ENCODE measurements at places on chromosomes 11 and 22.

GRCh38 chr11:93020248-93021046 lies 51.0 kb downstream of the MTNR1B start:
- peak; percentile 37 for DNase-seq

- no peak for DNase-seq
Measured at GRCh38 chr11:121429556-121429955, 22.6 kb upstream of the SORL1 start.

- DNase-seq = no peak
Measured at GRCh38 chr22:27149921-27150543, 492.6 kb downstream of the MIAT start.

- no peak for DNase-seq
Measured at GRCh38 chr22:44364751-44365130, 52.0 kb upstream of the SHISAL1 start.

DNA sequence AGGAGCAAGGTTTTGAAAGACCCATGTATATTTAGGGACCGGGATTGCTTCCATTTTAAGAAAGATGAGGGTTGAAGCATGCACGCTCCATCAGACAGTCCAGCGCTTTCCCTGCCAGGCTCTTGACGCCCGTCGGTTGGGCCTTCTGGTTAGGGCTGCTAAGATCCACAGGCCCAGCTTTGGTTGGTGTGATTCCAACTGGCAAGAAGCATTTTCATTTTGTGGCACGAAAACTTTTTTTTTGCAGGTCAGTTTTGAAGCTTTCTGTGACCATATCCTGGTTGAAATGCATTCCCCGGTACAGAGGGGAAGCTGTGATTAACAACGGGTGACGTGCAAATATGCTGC lies 34.3 kb upstream of the MPPED1 start:
- DNase-seq = no peak

- no peak for DNase-seq
Measured at GRCh38 chr11:76640501-76640900, 30.0 kb downstream of the LRRC32 start.

GRCh38 chr11:35185696-35186095 lies 46.7 kb downstream of the CD44 start:
- no peak for DNase-seq

DNA sequence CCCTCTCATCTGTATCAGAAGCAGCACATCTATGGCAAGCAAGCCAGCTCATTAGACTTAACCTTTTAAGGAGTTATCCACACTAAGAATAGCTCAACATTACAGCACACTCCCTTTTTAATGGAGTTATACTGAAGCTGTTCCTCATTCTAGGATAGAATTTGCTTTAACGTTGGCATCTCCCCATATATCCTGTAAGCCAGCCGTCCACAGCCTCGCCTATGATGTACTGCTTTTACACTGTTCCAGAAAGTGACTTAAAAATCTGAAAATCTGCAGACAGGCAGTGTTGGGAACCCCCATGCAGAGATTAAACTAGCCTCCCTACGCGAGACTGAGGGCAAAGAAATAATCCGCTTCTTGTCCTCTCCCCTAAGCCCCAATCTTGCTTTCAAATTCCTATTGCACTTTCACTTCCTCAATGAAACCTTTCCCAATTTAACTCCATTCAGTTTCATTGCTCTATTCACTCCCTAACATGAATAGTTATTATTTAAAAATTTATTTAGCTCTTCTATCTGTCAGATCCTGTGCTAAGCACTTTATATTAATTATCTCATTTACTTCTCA lies 225.0 kb downstream of the BLID start:
- no peak for DNase-seq

DNA sequence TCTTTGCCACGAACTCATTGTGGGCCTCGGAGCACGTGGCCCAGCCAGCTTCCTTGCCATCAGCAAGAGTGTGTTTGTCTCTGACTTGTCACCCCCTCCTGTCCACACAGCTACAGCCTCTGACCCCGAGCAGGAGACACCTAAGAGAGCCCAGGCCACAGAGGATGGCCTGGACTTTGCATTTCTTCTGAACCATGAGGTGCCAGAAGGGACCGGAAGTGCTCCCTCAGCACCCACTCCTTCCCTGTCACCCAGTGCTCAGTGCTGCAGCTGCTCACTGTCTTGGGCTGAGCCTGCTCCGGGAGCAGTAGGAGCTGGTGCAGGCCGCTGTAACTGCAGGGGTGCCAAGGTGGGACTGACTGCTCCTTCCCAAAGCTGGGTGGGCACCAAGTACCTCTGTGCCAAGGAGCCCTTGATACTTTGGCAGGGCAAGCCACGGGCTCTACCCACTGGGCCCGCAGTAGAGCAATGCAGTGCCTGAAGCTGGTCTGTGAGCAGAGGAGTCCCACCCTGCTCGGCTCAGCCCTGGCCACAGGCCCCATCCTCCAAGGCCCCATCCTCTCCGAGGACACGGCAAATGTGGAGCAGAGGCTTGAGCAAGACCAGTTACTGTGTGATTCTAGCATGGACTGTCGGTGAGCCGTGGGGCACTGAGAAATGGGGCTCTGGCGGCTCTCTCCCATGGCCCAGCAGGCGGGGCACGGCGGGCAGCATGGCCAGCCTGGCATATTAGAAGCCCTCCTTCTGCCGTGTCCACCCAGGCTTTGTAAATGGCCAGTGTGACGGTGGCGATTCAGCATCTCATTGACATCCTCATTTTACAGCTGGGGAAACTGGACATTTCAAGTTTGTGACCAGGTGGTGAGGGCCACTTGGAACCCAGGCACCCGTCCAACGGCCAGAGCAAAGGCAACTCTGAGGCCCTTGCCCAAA lies 6.3 kb downstream of the GRK2 start:
- DNase-seq = no peak

DNA sequence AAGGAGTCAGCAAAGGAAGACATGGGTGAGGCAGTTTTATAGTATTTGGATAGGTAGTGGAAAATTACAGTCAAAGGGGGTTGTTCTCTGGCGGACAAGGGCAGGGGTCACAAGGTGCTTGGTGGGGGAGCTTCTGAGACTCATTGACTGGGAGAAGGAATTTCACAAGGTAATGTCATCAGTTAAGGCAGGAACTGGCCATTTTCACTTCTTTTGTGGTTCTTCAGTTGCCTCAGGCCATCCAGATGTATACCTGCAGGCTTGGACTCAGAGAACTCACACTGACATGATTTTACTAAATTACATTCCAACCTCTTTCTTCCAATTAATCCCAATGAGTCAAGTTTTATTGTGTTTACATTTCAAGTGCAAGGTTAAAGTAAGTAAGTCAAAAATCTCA lies 240.5 kb upstream of the API5 start:
- no peak for DNase-seq

GRCh38 chr11:118602331-118602730 lies 5.1 kb upstream of the PHLDB1 start:
- no peak for DNase-seq

- DNase-seq = no peak
Measured at GRCh38 chr11:60377401-60378136, 763 bp upstream of the MS4A7 start.

DNA sequence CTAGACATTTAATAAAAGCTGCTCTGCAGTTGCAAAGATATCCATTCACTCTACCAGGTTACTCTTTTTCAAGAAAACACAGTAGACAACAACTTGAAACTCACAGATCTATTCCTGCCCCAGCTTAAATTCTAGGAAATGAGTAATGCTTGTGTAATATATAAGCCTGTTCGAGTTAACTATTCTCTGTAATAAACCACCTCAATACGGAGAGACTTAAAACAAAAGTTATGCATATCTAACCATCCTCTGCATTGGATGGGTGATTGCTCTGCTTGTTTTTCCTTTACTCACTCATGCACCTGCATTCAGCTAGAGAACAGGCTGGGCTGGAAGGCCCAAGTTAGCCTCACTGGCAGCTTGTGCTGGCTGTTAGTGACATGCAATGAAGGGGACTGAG lies 13.3 kb downstream of the LRRC4C start:
- peak; percentile 54 for DNase-seq

DNA sequence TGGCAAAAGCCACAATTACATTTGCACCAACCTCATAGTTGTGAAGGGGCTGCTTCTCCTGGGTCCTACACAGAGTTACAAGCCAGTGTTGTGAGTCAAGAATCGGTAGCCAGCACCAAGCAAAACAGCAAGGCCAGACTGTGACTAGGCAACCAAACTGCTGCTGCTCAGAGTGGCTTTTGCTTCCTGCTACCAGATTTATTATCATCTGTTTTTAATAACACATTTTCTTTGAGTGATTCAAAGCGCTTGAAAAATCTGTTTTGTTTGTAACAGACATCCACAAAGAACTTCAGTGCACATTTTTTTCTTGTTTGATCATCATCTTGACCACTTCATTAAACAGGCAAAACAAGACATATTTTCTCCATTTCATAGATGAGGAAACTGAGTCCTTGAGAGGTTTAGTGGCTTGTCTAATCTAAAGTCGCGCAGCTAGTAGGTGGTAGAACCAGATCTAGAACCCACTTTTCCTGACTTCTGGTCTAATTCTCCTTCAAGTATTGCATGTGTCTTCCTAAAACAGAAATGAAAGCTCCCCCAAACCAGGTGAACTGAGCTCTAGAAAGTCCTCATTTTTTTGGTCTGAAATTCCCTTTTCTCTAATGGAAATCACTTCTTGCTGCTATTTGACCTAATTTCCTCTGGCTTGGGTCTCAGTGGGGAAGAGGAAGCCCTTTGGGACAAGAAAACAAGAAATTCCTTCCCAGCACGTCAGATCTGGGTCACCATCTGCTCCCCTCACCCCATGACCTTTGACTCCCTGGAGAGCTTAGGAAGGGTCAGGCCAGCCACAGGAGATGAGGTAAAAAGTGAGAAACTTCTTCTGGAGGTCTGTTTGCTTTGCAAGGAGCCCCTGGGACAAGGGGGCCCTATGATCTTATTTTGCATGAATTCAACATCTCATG lies 39.9 kb downstream of the CWC15 start:
- peak; percentile 50 for DNase-seq

DNA sequence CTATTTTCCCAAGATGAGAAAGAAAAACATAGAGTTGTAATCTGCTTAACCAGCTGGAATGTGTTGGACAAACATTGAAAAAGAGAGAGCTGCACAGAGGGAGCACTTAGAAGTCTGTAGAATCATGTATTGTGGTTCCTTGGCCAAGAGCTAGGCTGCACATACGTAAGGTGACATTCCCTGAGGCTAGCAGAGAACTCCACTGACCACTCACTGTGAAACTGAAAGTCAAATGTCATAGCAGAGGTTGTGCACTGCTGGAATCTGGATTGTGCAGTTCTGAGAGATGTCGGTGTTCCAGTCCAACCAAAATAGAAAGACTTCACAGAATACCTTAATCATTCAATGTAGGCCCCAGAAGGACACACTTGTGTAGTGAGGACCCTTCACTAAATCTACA lies 772.8 kb upstream of the RAG2 start:
- peak; percentile 7 for DNase-seq

DNA sequence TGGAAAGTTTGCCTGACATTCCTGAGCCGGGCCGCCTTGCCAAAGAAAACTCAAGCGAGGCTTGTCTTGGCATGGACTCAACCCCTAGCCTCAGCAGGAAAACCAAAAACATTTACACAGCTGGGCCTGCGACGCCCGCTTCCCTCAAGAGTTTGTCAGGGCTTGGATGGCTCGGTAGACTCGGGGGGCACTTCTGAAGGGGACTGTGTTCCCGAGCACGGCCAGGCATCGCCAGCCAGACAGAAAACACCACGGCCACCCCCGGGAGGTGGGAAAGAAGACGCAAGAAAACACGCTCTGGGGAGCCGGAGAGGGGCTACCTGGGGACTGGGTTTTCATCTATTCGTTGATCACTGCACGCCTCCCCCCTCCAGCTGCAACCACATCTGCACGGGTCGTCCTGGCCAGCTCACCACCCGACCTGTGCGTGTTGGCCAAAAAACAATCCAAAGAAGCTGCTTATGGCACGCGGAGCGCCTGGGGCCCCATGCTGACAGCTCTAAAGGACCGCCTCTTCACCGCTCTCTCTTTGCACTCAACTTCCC lies 380.7 kb downstream of the MN1 start:
- peak; percentile 62 for DNase-seq

- no peak for DNase-seq
Measured at GRCh38 chr11:99268886-99269285, 248.1 kb downstream of the CNTN5 start.

DNA sequence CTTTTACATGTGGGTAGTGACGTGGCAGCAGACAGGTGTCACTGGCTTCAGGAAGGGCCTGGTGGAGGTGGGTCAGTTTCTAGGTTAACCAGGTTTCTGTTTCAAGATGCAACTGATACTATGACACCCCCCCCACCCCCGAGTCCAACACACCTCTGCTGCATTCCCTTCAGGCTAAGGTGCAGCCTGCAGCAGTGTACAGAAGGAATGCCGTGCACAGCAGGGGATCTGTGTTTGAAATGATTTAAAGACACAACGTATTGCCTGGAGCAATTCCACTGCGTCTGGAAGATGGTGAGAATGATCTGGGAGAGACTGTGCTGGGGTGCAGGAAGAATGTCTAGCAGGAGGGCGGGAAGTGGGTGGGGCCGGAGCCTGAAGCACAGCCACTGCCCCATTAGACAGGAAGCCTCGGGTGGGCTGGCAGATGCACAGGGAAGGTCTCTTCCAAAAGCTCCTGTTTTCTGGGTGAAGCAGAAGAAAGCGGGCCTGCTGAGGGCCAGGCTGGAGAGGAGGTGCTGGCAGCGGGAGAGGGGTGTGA lies 11.9 kb upstream of the TESMIN start:
- DNase-seq = no peak

DNA sequence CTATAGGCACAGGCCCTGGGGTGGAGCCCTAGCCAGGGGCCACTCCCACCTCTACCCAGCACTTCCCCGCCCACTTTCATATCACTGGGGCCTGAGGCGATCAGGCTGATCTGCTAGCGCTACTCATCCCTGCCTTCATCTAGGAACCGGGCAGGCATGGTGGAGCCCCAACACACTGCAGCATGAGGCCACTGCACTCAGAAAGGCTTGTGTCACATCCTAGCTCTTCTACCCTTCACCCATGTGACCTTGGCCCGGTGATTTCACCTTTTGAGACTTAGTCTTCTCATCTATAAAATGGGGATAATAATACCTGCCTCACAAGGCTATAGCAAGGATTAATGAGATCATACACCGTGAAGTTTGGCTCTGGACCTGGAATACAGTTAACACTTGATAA lies 18.1 kb upstream of the GDPD5 start:
- DNase-seq = no peak

- no peak for DNase-seq
Measured at GRCh38 chr22:27094633-27095308, 437.4 kb downstream of the MIAT start.

- DNase-seq = no peak
Measured at GRCh38 chr22:25757686-25758085, 15.7 kb downstream of the MYO18B start.

DNA sequence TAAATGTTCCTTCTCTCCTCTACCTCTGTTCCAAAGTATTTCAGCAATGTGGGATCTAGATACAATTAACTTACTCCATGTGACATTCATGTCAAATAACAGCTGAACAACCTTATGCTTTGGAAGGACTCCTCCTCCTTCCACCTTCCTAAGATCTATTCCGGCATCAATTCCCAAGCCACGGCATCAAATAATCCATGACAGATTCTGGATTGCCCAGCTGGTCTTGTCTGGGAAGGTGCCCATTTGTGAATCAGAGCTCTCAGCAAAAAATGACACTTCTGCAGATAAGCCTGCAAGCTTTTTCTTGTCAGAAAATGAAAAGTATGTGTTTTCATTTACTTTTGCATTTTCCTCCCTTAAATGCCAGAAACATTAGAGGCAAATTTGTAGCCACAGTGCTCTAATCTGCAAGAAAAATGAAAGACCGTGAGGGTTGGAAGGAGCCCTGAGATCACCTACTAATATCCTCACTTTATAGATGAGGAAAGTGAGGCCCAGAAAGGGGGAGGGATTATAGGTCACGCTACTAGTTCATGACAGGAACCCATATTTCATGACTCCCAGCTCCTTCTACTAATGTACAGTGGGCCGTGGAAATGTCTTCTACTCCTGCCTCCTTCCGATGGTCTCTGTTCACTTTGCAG lies 124.0 kb downstream of the ME3 start:
- no peak for DNase-seq

GRCh38 chr11:130634961-130635473 lies 186.6 kb downstream of the ADAMTS15 start:
- DNase-seq = peak; percentile 41
